CD4-positive, alpha-beta T cell treated with Interleukin-15 for 1 hour (primary cell): ENCODE measurements at places on chromosomes 4 and X.

DNA sequence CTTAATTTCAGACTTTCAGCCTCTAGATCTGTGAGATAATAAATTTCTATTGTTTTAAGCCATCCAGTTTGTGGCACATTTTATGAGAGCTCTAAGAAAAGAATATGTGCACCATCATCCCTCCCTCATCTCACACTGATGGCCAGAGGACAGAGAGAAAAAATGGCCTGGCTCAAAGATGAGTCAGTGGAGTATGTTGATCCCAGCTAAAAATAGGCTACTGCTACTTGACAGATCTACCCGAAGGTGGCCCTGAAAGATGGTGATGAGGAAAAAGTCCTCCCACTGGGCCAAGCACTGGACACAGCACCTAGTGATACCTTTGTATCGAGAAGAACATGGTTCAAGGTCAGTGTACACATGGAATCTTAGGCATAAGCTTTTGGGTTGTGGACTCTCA is 38.2 kb upstream of the DCTD start:
- no peak for DNase-seq

DNA sequence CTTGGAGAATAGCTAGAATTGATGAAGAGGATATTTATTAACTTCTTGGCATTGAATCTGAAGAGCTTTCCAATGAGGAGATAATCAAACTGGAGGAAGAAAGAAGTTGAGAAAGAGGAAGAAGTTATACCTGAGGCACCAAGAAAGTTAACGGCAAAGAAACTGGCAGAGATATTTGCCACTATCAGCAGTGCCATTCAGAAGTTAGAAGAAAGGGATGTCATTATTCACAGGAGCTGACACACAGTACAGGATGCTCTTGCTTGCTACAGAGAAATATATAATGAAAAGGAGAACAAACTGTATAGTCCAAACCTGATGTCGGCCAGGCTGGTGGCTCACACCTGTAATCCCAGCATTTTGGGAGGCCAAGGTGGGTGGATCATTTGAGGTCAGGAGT is 64.5 kb downstream of the MCUB start:
- DNase-seq = no peak

- no peak for DNase-seq
These were observed 233.4 kb downstream of the PABPC4L start for GRCh38 chr4:133968174-133968573.

- DNase-seq = no peak
These were observed 57.2 kb downstream of the ABLIM2 start for GRCh38 chr4:8101213-8102075.

- DNase-seq = no peak
These were observed 60.8 kb downstream of the MTMR8 start for GRCh38 chrX:64334467-64334866.

DNA sequence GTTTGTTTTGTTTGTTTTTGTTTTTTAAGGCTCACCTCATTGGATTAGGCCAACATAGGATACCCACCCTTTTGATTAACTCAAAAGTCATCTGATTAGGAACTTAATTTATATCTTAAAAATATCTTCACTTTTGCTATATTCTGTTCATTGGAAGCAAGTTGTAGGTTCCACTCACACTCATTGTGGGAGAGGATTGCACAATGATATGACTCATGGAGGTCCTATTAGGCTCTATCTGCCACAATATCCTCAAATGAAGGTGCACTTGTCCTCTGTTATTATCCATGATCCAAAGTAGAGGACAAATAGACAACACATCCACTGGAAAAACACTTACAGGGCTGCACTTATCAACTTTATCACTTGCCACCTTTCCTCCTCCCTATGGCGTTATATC is 60.5 kb upstream of the ADAMTS3 start:
- no peak for DNase-seq

- DNase-seq = no peak
These were observed 12.3 kb downstream of the GPC4 start for GRCh38 chrX:133402830-133403625.

DNA sequence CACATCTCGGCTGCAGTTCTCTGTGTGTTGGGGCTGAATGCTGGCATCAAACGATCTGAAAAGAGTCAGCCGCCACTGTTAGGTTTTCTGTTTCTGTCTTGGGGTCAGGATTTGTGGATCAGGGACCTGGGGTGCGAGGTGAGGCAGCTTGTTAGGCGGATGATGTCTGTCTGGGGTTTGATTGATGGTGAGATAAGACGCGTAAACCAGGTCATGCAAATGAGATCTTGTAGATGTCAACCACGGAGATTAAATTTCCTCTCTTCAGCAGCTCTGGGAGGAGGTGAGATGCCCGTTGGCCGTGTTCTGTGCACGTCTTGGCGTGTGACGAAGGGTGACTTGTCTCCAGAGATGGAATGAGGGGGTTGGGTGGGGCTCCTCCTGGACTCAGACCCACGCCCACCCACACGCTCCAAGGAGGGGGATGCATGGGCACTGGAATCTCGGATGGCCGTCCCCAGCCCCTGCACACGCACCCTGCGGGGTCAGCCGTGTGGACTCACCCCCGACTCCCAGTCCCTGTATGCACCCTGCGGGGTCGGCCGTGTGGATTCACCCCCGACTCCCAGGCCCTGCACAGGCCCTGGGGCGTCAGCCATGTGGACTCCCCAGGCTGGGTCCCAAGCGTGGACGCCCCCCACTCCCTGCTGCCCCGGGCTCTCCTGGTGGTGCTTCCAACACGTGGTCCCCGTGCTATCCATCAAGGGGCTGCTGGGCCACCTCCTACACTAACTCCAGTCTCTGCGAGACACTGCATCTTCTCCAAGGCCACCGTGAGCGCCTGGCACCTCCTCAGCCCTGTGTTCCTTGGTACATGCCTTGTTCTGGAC is 16.0 kb upstream of the UVSSA start:
- peak; percentile 62 for DNase-seq

DNA sequence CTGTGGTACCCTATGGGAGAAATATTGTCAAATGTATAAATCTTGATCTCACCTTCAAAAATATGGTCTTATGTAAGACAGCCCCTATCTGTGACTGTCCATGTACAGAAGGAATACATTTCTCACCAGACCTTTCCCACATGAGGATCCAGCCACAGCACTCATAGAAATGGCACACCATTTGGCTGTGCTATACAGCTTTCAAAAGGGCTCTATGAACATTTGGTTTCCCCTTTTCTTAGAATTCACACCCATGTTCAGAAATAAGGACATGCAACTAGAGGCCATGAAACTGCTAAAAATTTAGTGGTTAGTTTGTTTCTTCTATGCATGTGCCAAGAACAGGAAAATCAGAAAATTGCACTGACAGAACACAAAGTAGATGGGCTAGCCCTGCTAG is 62.7 kb downstream of the ANTXR2 start:
- DNase-seq = no peak

- DNase-seq = no peak
These were observed 10.1 kb downstream of the SCARB2 start for GRCh38 chr4:76203541-76203940.

GRCh38 chr4:158823461-158823873 is 54.6 kb downstream of the FNIP2 start:
- no peak for DNase-seq

GRCh38 chr4:188030401-188030800 is 34.8 kb downstream of the ZFP42 start:
- no peak for DNase-seq

DNA sequence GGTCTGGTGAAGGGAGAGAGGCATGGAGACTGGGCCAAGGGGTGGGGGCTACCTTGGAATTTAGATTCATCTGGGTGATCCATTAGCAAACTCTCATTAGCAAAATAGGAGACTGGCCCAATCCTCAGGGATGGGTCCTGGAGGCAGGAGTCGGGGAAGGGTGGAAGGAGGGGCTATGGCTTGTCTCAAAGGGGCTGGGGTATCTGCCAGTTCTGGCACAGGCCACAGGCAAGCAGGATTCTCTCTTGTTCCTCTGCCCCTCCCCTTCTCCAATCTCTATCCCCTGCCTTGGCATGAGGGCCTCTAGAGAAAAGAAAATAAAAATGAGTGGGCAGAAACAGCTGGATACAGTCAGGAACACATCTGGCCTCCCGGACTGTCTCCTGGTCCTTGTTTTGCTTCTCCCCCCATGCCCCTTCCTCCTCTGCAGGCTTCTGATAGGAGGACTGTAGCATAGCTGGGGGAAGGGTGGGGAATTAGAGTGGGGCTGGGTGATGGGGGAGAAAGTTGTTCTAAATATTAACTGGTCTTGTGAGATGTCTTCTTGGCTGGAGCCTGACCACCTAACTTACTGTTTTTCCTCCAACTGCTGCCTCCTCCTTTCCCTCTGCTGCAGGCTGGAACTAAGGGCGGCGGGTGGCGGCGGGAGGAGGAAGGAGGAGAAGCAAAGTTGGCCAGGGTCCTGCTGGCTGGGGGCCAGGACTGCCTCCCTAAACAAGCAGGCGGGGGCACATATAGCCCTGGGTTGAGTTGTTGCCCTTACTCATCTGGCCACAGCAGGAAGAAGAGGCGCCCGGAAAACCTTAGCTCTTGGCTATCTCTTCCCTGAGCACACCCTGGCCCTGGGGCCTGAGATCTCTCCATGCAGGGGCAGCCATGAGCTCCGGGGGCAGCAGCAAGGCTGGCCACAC is 53.3 kb upstream of the LAS1L start:
- no peak for DNase-seq

DNA sequence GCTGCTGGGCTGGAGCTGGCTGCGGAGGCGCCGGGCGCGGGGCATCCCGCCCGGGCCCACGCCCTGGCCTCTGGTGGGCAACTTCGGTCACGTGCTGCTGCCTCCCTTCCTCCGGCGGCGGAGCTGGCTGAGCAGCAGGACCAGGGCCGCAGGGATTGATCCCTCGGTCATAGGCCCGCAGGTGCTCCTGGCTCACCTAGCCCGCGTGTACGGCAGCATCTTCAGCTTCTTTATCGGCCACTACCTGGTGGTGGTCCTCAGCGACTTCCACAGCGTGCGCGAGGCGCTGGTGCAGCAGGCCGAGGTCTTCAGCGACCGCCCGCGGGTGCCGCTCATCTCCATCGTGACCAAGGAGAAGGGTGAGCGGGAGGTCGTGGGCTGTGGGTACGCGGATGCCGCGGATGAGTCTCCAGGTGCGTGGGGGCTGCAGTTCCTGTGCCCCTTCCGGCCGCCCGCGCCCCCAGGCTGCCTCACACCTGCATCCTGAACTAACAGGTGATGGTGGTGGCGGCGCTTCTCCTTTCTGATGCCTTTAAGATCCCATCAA is 499 bp downstream of the CYP2U1 start:
- peak; percentile 43 for DNase-seq

GRCh38 chr4:6619116-6619465 is 21.4 kb upstream of the MRFAP1 start:
- no peak for DNase-seq

- no peak for DNase-seq
These were observed 14.9 kb downstream of the RPGR start for GRCh38 chrX:38312436-38312835.

DNA sequence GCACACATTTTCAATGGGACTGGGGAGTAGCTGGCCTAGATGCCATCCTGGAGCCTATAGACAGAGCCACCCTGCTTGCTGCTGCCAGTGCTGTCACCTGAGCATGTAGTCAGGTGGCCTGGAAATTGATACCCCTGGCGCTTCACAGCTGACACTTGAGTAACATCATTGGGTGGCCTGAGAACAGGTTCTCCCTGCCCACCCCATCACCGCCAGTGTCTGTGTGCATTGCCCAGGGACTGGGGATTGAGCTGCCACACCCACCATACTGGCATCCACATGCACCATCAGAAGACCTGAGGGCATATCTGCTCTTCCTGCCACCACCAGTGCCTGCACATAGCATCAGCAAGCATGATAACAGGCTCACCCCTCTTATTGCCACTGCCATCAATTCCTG is 1142.9 kb upstream of the PABPC4L start:
- DNase-seq = no peak

DNA sequence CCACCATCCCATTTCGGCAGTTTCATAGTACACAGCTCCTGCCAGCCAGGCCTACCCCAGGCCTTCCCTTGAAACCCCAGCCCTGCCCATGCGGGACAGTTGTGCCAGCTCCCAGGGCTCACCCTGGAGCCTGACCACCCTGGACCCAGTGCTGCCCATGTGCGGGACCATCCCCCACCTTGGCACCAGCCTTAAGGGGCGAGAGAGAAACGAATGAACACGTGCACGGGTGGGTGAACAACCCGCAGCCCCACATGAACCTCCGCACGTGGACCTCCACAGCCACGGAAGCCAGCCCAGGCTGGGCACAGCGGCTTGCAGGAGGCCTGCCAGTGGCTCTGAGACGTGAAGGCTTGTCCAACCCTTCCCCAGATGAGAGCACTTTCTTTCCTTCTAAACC is 76.0 kb upstream of the MXD4 start:
- no peak for DNase-seq

DNA sequence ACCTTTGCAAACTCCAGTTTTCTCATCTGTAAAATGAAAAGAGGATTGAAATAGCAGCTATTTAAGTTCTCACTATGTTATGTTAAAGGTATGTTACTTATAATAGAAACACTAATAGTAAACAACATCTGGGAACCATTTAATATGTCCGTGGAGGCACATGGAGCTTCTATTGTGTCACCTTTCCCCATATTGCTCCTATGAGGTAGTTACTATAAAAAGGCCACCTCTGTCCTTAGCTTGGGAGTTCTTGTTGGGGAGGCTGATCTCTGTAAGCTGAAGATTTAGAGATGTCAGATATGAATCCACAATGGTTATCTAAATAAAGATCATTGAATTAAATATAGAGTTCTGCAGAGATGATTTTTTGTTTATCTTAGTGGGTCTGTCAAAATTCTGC is 125.2 kb downstream of the FHIP1A start:
- no peak for DNase-seq

DNA sequence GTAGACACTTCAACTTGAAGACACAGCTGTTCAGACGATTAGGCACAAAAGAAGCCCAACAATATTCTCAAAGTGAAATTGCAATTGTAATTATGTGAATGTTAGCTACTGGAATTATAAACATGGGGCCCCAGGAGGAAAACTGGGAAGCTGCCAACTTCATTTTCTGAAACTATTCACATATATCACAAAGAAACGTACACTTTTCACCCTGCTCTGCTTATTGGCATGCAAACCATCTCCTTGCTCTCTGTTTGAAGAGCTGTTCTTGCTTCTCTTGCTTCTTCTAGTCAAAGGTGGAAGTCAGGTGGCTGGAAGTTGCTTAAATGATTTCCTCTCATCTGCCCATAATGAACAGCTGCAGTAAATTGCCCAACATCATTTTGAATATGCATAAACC is 320.1 kb downstream of the CFAP299 start:
- no peak for DNase-seq

DNA sequence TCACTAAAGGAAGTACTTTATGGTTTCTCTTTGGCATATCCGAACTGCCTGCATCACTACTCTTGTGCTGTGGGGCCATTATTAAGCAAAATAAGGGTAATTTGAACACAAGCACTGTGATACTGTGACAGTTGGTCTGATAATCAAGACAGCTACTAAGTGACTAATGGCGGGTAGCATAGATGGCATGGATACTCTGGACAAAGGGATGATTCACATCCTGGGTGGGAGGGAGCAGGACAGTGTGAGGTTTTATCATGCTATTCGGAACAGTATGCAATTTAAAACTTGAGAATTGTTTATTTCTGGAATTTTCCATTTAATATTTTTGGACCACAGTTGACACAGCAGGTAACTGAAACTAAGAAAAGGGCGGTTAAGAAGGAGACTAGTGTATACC is 52.6 kb upstream of the CITED1 start:
- no peak for DNase-seq

- DNase-seq = no peak
These were observed 29.0 kb upstream of the SLC2A9 start for GRCh38 chr4:10050261-10050661.

- DNase-seq = no peak
These were observed 35.1 kb upstream of the AP1AR start for GRCh38 chr4:112196461-112196860.
